ENCODE measurements at places on chromosomes 7 and 10.
A peak's percentile ranks its signal among the peaks of the same experiment; 100 is the strongest.

GRCh38 chr7:30226614-30227268 lies 57.7 kb upstream of the ZNRF2 start:
- no peak for DNase-seq

DNA sequence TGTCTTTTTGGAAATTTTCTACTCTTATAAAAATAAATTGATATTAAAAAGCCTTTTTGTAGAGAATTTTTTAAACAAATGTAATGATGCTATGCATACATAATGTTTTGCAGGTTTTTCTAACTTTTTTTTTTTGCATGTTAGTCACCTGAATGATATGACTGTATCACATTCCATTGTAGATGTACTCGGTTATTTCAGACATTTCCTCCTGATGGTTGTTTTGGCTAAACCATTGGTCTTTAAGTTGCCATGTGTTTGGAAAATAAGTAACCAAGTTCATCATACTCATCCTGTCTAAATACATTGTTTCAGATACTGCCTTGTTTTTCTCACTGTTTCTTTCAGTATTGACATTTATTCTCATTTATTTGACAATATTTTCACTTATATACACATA lies 25.8 kb downstream of the NHLRC2 start:
- no peak for DNase-seq

GRCh38 chr7:22460363-22460988 lies 39.5 kb downstream of the STEAP1B start:
- DNase-seq, result no peak

GRCh38 chr10:30559180-30559579 lies 70.4 kb downstream of the LYZL2 start:
- DNase-seq, result no peak

GRCh38 chr10:8617792-8618191 lies 563.3 kb downstream of the GATA3 start:
- no peak for DNase-seq

DNA sequence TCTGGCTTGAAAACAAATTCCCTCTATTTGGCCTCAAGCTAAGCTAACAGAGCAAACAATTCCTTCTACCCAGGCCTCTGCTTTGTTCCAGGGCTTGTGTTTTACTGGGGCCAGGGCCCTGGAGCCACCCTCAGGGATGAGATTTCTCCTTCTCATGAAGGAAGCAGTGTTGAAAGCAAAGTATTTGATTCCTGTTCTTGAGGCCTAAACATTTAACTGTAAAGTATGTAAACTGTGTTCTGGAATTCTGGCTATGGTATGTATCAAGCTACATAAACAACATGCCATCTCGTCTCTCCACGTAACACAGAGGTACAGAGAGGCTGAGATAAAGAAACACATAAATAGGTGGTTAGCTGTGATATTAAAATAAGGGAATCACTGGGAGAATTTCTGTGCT lies 81.8 kb downstream of the HERPUD2 start:
- DNase-seq, result no peak

DNA sequence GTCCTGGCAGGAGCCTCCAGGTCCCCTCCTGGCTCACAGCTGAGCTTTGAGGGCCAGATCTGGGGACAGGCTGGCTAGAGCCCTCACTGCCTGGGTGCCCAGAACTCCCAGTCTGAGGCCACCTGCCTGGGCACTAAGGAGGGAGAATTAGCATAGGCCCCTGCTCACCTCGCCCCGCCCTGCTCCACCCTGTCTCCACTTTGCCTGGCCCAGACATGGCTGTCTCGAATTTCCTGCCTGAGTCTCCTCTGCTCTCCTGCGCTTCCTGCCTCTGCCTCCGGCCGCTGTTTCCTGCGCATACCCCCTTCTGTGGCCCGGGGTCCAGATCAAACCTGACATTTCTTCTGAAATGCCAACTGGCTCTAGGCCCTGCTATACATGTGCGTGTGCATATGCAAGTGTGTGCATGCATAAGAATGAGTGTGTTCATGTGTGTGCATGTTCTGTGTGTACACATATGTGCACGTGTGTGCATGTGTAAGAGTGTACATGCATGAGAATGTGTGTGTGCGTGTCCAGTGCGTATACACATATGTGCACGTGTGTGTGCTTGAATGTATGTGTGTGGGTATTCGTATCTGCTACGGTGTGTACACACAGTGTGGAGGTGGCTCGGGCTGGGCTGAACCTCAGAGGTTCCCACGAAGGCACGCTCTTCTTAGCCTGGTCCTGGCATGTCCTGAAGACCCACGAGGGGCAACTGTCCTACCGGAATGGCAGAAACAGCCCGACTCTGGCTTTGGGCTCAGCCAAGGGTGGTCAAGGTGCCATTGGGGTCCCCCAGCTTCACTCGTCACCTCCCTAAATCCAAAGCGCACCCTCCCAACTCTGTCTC lies 64.9 kb downstream of the MYL10 start:
- no peak for DNase-seq

DNA sequence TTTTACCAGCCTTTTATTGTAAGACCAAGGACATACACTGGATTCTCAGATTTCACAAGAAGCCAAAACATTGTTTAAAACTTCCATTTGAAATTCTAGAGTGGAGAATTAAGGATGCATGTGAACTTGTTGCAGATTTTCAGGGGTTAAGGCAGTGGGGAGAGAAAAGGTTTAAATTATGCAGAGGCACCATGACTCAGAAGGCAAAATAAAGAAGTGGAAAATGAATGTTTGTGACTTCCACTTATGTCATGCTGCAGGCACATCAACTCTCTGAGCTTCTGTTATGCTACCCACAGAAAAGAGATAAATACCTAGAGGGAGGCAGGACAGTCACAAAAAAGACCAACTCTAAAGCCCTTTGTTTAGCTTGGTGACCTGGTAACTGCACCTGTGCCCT lies 84.4 kb upstream of the BET1 start:
- no peak for DNase-seq

DNA sequence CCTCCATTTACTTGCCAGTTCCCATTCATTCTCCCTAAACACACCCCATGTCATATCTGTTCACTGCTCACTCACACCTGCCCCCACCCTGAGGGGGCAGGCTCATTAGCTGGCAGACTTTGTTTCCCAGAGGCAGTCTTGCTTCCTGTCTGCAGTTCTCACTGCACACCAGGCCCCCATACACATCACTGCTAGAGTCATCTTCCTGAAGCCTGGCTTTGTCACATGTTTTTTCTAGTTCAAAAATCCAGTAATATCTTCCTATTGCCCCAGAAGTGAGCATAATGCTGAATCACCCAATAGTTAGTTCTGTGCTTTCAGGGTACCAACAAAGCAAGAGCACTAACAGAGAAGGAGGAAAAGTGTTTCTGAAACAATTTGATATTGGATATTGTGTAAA lies 1.9 kb downstream of the LRRC72 start:
- DNase-seq, result no peak

DNA sequence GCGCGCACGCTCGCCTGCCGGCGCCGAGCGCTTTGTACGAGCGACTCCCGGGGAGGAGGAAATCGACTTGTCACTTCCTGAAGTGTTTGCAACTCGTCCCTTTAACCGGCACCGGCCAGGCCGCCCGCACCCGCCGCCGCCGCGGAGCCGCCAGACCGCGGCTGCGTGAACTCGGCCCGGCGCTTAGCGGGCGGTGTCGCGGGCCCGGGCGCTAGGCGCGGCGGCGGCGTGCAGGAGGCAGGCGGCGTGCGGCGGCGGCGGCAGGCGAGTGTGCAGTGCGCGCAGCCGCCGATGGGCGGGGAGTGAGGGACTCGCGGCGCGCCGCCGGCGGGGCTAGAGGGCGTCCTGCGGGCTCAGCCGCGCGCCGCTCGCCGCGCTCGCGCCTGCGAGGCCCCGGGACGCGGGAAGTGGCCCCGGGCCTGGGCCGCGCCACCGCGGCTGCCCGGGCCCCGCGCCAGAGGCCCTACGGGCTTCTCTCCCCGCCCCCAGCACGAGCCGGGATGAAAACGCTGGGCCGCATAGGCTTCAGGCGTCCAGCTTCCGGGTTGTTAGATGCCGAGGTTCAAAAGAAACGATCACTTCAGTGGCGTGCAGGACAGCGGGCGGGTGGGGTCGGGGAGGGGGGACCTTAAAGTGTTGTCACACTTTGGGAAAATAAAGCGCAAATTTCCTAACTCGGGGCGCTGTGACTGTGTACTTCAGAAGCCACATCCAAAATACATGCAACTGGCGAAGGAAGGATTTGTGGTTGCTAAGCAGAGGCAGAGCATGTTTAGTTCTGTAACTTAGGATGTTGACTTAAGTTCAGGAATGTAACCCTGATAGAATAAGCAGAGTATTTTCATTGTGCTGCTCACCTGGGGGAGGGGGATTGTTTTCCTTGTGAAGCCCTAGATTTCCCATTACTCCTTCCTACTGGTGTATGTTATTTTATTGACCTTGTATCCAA lies at the start of gene FAM53B:
FAM53B (minus strand) TSS at position 277 of the 949 bp plus-strand sequence. CDS start 37,665 bp downstream, outside the sequence.
- DNase-seq, result peak; percentile 69

- DNase-seq, result no peak
Measured at GRCh38 chr10:46240684-46241565, 45.9 kb upstream of the ANTXRL start.

DNA sequence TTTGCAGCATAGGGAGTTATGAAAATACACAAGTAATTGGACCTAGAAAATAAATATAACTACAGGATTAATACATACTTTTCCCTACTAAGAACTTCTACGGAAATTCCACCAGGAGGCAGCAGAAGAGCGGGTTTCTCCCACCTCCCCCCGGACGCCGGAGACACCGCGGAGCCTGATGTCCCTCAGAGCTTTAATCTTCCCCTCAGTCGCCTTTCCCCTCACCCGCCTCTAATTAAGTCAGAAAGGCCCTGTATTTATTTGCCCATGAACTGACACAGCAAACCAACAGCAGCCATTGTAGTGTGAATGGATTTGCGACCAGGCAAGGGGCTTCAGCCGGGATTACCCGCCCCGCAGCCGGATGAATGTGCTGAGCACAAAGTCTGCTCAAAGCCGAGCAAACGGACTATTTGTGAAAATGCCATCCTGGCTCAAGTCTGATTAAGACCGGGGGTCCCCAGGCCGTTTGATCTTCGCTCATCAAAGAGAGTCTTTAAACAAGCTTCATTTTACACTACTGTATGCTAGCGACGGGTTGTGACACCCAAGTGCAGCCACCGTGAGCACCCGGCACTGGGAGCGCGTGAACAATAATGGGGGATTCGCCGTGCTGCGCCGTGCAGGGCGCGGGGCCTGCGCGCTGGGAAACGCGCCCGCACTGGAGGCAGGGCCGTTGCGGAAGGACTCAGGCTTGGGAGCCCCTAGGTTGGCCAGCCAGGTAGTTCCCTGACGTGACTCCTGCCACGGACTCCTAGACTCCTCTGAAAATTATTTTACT lies 5.6 kb upstream of the DKK1 start:
- peak; percentile 93 for DNase-seq

DNA sequence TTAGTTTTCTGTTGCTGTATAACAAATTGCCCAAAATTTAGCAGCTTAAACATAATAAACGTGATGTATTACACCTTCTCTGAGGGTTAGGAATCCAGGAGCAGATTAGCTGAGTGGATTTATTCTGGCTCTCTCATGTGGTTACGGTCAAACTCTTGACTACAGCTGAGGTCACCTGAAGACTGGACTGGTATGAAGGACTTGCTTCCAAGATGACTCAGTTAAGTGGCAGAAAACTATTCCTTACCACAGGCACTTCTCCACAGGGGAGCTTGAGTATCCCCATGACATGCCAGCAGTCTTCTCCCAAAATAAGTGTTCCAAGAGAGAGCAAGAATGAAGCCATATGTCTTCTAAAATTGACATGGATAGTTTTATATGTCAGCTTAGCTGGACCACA lies 957.2 kb upstream of the GHITM start:
- DNase-seq, result no peak

DNA sequence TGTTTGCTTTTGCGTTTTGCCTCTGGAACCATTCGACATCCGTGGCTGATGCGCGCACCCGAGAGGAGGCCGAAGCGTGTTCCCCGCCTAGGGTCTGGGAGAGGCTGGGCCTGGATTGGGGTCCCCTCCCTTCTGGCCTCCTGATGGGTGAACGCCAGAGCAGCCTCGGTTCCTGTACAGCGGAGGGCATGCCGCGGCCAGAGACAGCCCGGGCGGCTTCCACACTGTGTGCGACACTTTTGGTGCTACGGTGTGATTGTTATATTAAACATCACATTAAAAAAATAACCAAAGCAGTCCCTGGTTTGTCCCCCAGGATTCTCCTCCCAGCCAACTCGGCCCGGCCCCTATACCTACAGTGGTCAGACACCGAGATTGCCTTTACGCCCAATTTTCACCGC lies 3.7 kb upstream of the HOXA7 start:
- peak; percentile 75 for DNase-seq

- DNase-seq, result peak; percentile 15
Measured at GRCh38 chr10:79933961-79934360, 14.9 kb downstream of the SFTPD start.

DNA sequence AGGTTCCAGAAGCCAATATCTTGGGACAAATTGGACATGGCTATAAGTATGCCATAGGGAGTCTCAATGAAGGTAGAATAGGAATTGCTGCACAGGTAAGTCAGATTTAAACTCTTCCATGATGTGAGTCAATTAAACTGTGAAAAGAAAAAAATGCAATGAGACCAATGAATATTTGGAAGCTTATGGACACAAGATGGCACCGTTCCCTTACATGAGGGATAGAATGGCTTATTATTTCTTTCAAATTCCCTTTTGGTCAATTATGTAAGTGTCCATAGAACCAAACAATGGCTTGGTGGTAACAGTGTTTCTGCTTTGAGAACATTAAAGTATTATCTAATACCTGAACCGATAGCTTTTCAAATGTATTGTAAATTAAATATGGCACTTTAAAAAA lies 35.6 kb downstream of the ACADSB start:
- DNase-seq, result peak; percentile 18

- DNase-seq, result peak; percentile 58
Measured at GRCh38 chr7:108094933-108095710, 35.0 kb downstream of the LAMB4 start.

GRCh38 chr7:150686030-150686631 lies 625 bp downstream of the GIMAP2 start:
- no peak for DNase-seq

DNA sequence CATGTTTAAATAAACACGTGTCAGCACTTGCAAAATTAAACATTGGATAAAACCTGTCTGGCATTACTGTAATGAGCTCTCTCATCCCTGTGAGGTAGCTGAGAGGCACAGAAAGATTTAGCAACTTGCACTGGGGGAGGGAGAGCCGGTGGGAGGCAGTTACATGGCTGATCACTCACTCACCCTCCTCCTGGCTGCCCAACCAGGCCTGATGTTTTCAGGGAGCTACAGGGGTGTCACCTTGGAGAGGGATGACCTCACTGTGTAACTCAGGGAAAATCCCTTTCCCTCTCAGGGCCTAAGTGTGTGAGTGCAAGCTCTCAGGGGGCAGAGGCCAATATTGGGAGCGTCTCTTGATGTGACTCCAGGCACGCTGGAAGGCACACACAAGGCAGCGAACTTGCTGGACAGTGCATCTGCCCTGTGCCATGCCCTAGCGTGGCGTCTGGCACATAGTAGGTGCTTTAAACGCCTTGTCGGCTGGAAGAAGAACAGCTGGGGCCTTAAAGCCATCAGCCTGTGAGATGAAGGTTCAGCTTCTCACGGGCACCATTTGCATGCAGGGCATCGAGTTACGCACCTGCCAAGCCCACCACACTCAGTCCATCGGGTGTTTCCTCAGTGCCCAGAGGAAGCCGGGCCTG lies 51.1 kb downstream of the ELFN1 start:
- no peak for DNase-seq
